ENCODE measurements at places on chromosomes 2 and 18.

DNA sequence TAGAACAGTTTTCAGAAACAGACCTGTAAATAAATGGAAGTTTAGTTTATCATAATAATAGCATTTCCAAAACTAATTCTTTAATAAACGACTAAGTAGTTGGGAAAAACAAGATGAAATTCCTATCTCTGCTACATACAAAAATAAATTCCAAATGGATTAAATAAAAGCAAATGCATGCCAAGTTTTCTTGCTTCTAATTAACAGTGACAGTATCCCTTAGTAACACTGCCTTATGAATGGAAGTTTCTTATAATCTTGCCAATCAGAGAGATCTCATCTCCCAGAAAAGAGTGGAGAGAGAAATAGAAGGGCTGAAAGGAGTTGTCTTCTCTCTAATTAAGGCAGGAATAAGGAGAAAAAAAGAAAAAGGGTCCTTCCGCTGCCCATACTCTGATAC lies 133.9 kb downstream of the GFPT1 start:
- DNase-seq, result no peak

DNA sequence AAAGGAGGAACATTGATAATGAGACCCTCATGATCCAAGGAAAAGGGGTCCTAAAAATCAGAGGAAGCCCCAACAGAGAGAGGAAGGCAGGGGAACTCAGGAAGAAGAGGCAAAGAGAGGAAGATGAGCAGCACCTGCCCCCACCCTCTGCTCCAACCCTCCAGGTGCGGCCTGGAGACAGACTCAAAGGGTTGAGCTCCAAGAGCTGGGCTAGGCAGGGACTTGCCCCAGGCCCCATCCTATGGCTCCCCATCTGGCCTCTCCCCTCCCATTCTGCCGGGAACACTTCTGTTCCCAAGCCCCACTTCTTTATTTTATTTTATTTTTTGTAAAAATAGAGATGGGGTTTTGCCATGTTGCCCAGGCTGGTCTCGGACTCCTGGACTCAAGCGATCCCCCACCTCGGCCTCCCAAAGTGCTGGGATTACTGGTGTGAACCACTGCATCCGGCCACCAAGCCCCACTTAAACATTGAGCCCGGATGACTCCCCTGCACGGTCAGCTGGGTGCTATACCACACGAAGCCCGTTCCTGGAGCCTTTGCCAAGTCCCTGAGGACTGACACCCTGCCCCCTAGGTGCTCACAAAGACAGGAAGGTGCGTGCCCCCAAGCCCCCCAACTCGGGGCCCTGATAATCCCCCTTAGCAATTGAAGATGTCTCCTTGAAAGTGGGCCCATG lies 3.8 kb upstream of the GPR55 start:
- DNase-seq, result no peak

- DNase-seq, result no peak
Observed at GRCh38 chr18:57029761-57030160, 117.1 kb upstream of the BOD1L2 start.

DNA sequence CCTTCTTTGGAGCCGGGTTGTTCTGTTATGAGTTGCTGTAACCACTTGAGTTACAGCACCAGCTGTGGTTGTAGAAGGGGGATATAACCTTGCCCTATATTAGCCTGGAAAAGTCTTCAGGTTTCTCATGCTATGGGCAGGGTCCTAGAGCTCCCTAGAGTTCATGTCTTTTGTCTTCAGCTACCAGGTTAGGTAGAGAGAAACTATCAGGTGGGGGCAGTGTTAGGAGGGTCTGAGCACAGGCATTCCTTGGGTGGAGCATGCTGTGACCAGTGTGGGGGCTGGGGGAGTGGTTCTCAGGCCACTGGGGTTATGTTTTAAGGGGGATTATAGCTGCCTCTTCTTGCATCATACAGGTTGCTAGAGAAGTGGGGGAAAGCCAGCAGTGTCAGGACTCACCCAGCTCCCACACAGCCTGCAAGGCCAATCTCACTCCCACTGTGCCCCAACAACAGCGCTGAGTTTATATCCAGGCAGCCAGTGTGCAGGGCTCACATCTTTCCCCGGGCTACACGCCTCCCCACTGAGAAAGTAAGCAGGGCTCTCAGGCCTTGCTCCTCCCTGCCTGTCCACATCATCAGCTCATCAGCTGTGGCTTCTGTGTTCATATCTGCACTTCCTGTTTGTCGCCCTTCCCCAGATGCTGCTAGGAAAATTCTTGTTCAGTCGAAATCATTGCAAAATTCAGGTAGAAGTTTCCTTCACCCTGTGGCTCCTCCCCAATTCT lies 133.8 kb upstream of the NRXN1 start:
- no peak for DNase-seq

DNA sequence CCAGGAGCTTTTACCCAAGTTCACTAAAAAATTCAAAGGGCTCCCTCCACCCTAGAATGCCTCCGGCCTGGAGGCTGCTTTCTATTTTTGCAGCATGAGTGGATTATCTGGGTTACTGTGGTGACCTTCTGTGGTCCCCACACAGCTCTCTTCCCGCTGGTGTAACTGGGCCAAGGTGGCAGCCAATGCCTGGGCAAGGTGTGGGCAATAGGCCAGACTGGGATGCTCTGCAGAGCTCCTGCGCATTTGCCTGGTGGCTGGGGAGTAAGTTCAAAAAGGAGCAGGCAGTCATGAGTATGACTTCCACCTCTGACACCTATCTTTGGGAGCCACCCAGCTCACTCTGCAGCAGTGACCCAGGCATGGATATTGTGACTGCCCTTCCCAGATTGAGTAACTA lies 130.5 kb upstream of the SPRED2 start:
- no peak for DNase-seq

GRCh38 chr2:20797096-20797495 lies 25.8 kb downstream of the LDAH start:
- DNase-seq, result no peak

All from femur (tissue), 1 donor.